ENCODE measurements at places on chromosomes 16 and 17.

GRCh38 chr17:12127667-12128066 is 107.0 kb downstream of the MAP2K4 start:
- DNase-seq: no peak

DNA sequence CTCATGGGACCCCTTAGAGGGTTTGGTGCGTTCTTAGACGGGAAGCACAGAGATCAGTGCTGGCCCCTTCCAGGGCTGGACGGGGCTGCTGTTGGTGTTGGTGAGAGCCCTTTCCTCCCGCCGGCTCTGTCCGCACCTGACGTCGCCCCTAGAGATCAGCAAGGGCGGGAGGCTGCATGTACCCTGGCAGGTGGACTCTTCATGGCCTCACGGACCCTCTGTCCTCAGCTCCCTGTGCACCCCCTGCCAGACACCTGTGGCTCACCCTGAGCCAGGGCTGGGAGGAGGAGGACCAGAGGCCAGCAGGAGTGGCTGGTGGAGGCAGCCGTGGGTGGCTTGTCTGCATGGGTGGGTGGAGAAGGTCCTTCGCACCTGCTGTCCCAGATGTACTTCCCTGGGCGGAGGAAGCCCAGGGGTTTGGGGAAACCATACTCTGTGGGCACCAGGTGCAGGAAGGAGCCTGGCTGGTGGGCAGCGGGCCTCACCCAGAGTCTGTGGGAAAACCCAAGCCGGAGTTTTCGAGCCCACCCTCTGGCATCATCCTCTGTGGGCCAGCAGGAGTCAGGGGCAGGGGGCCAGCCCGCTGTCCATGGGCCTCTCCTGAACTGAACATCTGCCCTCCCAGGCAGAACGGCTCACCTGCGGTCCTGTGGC is 348.6 kb downstream of the SEC14L1 start:
- no peak for DNase-seq

DNA sequence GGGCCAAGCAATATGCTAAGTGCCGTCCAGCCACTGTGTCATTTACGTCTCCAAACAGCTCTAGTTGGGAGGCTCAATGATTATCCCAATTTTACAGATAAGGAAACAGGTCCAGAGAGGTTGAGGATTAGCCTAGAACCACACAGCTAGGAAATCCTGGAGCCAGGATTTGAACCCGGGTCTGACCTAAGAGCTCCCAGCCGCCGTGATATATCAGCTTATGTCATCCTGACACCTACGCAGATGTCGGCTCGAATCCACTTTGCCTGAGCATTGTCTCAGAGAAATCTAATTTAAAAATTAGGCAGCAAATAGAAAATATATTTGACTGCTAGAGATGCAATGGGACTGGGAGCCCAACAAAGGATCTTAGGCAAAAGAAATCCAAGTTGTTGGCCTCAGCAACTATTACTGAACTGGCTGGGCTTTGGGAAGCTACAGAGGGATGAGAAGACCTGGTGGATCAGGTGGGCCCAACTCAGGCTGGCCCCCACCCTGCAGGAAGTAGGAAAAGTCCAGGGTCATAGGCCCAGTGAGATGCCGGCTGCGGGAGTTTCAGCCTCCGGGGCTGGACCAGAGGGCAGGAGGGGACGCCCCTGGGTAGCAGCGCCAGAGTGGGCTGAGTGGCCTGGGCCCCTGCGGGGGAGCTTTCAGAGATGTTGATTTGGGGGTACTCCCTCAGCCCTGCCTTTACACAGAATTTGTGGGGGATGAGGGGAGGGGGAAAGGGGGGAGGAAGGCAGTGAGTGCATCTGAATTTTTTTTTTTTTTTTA is 35.1 kb upstream of the IL21R start:
- peak; percentile 21 for DNase-seq

- no peak for DNase-seq
These were observed 22.1 kb downstream of the EMP2 start for GRCh38 chr16:10558305-10558704.

DNA sequence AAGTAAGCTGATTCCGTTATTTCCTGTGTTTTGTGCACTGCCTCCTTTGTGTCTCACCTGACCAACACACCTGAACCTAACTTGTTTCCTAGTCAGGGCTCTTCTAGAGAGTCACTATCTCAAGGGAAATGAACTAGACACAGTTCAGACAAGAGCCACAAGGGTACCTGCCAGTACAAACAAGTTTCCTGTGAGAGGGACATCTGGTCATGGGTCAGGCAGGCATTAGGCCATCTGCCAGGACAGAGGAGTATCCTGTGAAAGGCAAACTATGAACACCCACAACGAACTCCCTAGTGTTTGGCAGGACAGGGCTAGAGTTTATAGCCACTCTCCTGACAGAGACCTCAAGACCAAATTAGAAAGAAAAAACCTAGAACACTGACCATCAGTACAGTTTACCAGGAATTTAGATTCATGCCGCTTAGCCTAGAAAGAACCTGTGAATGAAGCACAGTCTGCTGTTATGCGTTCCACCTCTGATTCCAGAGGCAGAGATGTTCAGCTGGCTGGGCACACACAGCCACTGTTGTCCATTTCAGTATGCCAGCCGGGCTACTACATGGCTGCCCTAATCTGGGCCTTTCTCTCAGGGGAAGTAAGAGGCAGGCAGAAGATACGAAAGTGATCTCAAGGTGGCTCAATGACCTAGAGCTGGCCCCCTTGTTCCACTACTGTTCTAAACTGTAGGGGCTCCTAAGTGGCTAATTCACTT is 20.7 kb upstream of the GLG1 start:
- no peak for DNase-seq

DNA sequence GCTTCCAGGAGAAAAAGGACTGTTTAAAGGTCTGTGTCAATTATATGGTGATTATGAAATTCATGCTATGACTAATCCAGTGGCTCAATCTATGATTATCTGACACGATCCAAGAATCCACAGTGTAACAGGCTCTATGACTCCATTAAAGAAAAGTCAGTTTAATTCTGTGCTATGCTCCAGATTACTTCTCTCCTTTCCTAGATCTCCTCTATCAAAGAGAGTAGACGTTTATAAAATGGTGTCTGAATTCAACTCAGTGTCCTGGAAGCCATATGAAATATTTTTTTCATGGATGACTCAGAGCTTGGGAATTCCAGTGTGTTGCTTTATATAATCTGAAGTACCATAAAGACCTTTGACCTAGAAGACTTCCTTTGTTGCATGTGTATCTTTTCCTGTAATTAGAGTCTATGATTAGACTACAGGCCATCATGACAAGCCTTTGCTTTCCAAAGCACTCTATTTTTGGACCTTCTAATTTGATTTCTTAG is 27.0 kb upstream of the NF1 start:
- peak; percentile 12 for DNase-seq

DNA sequence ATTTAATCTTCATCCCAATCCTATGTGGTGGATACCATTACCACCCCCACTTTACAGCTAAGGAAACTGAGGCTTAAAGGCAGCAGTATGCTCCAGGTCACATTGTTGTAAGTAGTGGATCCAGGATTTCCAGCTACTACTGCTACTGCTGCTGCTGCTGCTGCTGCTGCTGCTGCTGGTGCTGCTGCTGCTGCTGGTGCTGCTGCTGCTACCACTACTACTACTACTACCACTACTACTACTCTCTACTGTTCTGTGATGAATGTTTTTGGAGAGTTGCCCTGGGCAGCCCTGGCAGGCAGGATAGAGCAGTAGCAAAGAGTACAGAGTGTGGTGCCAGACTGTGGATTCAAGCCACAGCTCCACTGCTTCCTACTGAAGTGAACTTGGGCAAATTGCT is 49.3 kb upstream of the SLC12A3 start:
- DNase-seq: no peak

- peak; percentile 5 for DNase-seq
These were observed 52.3 kb upstream of the ARL6IP1 start for GRCh38 chr16:18853694-18854093.

Data from activated CD4-positive, alpha-beta T cell treated with anti-CD3 and anti-CD28 coated beads, Interleukin-2, Interleukin-6, amounts not matched to agents 100 ng/mL and 50 ng/mL, durations not matched to agents 16 hours and 8 hours (primary cell).